ENCODE measurements at places on chromosomes 2 and 18.

DNA sequence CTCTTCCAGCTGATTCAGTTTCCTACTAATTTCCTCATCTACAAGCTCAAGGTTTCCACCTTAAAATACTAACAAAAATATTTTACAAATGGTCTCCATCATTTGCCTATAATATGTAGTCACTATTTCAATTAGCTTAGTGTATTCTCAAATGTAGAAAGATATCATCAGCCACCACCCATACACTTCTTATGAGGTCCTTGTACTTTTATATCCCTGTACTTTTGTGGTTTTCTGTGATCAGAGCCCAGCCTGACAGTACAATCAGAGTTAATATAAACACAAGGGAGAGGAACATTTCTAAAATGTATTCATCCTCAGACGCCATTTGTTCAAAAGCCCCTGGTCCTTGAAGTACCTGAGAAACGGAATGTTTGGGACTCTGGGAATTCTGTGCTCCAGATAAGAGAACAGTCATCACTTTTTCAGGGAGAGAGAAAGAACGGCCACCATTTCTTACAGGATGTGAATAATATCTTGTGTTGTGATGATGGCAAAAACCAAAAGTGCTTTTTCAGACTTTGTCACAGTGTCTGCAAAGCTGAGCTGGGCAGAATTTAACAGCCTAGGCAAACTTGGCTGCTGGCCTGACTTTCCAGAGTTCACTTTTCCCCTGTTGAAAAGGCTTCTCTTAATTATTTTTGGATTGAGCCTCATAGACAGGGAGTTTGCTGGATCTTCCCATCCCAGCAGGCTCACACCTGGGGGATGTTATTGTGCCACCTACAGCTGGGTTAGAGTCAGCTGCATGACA is 361.7 kb upstream of the ACVR2A start:
- DNase-seq, result no peak

GRCh38 chr2:10380048-10380926 is 67.8 kb downstream of the ODC1 start:
- no peak for DNase-seq

GRCh38 chr2:173716458-173717052 is 248.6 kb downstream of the SP3 start:
- DNase-seq, result no peak

DNA sequence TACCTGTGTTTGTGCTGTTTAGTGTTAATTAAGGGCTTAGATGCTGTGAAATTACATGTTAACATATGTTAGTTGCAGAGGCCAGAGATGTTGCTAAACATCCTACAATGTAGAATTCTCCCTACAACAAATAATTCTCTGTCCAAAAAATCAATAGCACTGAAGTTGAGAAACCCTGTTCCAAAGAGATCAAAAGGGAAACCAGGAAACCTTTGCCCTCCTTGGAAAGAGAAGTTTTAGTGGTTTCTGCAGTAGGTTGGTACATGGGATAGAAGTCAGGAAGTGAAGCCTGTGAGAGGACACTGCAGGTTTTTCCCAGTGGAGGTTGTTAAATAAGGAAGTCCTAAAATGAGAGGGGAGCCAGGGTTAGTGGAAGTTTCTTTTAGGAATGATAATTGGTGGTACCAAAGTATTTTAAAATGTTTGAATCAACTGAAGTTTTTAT is 6.3 kb upstream of the RMDN2 start:
- DNase-seq, result no peak

DNA sequence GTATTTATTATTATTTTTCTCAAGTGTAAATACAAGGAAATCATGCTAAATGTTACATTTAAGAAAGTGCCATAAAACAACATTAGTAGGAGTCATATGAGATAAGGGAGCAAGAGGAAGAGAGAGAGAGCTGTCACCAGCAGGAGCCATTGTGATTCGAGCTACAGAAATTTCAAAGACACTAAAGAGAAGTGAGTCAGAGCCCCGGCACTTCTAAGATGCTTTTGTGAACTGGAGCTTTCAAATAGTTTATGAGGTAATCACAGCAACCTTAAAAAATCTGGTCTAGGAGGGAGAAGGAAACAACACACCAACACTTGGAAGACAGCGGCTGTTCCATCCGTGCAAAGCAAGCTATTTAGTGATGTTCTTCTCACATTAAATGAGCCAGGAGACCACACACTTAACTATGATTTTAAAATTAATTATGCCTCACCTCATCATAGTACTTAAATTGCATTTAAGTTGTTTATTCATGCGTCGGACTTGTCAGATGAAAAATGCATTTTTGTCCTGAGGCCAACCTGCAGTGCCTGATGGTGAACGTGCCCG is 382.7 kb upstream of the SALL3 start:
- DNase-seq, result no peak

DNA sequence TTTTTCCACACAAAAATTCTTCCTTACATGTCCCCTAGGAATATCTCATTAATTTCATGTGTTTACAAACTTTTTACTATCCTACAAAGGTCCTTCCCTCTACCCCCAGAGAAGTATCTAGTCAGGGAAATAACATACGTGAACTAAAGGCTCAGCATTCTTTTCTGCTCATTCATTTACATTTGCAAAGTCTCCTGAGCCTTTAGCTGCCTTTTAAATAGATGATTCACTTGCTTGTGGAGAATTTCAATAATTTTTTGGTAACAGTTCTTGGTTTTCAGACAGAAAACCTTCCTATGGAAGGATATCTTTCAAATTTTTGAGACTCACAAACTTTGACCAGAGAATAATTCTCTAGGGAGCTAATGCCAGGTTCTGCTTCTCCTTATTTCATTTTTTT is 81.5 kb upstream of the RMDN2 start:
- DNase-seq, result no peak

GRCh38 chr2:55101466-55101865 is 51.2 kb upstream of the RTN4 start:
- DNase-seq, result no peak

DNA sequence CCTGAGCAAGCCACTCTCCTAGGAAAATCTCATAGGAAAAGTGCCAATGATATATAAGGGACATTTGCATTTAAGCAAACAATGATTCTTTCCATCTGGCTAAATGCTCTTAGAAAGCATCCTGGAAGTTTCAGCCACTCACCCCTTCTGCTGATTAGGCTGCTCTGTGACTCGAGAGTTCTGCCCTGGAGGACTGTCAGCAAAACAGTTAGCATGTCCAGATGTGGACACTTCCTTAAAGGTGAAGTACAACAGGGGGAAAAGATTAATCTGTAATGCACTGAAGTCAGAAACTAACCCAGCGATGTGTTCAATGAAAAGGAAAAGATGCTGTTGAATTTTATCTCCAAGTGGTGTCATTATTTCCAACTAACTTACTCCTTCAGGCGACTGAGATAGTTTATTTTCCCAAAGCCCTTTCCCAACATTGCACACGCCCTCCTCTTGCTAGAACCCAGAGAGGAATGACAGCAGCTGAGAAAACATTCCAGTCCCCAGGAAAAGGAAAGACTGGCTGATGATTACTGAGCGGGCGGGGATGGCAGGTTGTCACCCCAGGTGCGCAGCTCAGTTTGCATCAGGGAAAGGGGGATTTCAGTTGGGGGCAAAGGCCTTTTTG is 214.0 kb downstream of the SS18 start:
- no peak for DNase-seq

DNA sequence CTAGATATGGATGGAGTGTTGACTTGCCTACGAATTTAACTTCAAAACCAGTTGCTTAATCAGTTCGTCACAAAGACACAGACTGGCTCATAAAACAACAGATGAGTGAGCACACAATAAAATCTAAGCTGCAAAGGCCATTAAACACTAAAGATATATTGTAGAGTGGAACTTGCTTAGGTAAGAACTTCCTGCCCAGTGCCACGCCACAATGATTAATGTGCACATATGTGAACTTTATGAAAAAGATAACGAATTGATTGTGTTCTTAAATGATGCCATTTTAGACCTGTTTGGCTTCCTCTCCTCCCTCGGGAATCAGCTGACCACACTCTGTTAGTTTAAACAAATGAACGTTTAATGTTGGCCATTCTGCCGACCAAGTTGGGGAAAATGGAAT is 2031.3 kb upstream of the CELF4 start:
- DNase-seq, result no peak

DNA sequence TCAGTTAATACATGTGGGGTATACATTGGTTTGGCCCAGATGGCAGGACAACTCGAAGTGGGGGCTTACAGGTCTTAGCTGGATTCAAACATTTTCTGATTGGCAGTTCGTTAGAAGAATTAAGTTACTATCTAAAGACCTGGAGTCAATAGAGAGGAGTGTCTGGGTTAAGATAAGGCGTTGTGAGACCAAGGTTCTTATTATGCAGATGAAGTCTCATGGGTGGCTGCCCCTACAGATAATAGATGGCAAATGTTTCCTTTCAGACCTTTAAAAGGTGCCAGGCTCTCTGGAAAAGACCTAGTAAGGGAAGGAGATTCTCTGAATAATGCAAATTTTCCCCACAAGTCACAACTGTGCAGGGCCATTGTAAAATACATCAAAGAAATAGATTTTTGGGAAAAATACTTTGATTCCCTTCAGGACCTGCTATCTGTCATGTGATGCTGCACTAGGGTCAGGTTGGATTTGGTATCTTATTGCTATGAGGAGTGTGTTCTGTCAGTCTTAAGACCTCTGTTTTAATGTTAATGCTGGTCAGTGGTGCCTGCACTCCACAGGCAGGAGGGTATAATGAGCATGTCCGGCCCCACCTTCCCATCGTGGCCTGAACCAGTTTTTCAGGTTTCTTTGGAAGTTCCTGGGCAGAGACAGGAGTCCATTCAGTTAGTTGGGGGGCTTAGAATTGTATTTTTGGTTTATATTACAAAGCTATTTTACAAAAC is 14.3 kb upstream of the MC5R start:
- no peak for DNase-seq

DNA sequence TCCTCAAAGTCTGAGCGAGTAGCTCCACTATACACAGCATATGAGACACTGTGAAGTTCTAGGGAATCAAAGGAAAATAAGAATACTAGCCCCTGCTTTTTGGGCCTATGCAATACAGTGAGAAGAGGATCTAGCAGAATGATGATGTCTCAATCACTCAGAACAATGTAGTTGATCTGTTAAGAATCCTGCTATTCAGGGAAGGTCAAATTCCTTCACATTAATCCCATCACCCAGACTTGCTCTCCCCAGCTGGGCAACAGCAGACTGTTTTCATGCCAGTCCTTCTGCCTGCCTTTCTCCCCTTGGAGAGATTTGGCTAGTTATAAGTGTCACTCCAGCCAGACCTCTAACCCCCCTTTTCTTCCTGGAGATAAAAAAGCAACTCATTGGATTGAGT is 230.0 kb upstream of the EPHA4 start:
- DNase-seq, result no peak

- no peak for DNase-seq
These were observed 146.2 kb upstream of the MSH6 start for GRCh38 chr2:47636596-47637264.

DNA sequence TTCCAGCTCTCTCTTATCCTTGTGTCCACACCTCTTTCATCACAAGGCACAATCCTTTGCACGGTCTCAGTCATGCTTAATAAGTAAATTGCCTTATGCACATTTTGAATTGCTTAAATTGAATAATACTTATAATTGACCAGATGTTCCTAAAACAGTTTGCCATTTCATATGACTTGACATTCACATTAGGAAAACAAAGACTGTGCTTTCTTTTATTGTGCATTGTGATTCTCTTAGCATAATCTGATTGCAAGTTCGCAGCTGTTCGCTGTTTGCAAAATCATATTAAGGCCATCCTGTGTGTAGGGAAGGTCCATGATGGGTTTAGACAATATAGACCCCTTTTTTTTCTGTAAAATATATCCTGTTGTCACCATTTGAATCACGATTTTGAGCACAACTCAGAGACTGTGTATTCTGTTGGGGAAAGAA is 75.6 kb downstream of the RNF144A start:
- DNase-seq, result no peak

- no peak for DNase-seq
These were observed 11.5 kb downstream of the DNMT3A start for GRCh38 chr2:25330273-25330672.

DNA sequence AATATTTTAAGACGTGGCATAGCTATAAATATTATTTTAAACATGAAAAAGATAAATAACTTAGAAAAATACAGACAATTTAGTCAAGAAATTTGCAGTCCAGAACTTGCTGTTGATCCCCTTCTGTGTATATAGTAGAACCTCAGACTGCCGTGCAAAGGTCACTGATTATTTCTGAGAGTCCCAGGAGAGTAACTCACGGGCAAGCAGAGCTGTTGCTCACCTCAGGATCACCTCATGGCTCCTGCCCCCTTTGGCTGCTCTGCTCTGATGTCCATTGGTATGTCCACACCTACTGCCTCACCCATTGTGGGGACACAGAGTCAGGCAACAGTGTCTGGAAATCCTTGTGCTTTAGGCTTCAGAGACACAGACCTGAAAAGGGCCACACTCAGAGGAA is 392.9 kb upstream of the CELF4 start:
- DNase-seq, result no peak

DNA sequence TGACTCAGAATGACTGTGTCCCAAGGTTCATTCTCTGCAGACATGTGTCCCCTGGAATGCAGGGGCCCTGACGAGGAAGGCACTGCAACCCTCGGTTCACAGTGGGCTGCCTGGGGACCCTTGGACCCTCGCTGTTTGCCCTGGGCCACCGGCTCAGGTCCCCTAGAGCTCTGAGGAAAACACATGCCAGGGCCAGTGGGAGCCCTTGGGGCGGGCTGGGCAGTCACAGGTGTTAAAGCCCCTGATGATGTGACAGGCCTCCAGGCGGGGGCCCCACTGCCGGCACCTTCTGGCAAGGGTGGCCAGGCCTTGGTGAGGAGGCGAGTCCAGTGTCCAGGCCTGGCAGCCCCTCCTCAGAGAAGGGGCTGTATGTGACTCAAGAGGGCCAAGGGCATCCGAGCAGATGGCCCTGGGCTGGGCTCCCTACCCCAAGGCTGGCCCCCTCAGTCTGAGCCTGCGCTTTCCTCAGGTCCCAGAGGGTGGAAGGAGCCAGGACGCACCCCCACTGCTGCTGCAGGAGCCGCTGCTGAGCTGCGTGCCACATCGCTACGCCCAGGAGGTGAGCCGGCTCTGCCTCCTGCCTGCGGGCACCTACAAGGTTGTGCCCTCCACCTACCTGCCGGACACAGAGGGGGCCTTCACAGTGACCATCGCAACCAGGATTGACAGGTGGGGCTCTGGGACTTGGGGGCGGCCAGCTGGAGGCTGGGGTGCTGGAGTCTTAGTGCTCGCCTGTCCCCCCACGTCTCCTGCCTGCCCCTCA is 11.1 kb downstream of the CAPN10 start:
- no peak for DNase-seq

GRCh38 chr2:216023055-216023648 is 9.8 kb upstream of the MREG start:
- DNase-seq, result no peak

All from HFF-Myc (cell line).